Activated T-helper 17 cell treated with anti-CD3 and anti-CD28 coated beads, Interleukin-2, amount 50 U/mL, for 72 hours (primary cell): ENCODE measurements at places on chromosomes 6 and 20.

GRCh38 chr20:3452690-3453089 lies 18.1 kb upstream of the ATRN start:
- no peak for ATAC-seq

- no peak for ATAC-seq
Measured at GRCh38 chr6:119676961-119677360, 327.4 kb upstream of the MAN1A1 start.

DNA sequence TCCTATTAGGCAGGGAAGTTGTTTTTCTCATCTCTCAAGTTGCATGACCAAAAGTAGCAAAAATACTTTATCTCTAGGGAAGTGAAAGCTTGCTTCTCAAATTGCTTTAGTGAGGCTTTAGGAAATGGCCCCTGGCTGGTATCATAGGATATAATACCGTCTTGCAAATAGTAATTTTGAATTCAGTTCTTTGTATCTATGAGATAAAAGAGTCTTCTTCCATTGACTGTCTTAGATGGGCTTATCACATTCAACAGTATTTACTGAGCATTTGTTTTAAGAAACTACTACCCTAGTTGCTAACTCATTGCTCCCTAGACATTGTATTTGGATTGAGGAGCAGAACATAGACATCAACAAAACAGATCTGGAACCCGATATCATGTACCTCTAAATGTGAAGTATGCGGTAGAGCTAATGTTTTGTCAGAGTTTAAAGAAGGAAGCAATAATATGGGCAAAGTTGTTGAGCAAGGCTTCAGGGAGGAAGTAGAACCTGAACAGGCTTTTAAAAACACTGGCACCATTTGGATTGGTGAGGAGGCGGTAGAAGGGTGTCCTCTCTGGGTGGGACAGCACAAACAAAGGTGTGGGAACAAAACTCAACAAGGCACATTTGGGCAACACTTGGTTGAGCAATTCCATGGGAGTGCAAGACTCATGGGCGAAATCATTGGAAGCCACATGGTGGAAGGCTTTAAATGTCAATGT lies 101.5 kb downstream of the SGK1 start:
- ATAC-seq, result no peak

- no peak for ATAC-seq
Measured at GRCh38 chr6:106460481-106460880, 100.0 kb downstream of the CRYBG1 start.

- ATAC-seq, result peak; percentile 67
Measured at GRCh38 chr20:59518881-59519706, 85.2 kb upstream of the PHACTR3 start.

DNA sequence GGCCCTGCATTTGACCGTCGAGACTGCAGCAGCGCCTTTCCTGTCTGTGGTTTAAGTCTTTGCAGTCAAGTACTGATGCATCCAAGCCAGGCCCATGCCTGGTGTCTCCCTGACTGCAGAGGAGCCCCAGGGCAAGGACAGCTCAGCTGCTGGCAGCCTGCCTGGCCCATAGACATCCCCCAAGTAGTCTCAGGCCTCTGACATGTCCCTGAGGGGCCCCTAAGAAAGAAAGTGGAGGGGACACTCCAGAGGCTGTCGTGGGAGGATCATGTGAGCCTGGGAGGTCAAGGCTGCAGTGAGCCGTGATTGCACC lies 18.0 kb downstream of the HRH3 start:
- no peak for ATAC-seq
